ENCODE measurements at places on chromosomes 1 and 21.

DNA sequence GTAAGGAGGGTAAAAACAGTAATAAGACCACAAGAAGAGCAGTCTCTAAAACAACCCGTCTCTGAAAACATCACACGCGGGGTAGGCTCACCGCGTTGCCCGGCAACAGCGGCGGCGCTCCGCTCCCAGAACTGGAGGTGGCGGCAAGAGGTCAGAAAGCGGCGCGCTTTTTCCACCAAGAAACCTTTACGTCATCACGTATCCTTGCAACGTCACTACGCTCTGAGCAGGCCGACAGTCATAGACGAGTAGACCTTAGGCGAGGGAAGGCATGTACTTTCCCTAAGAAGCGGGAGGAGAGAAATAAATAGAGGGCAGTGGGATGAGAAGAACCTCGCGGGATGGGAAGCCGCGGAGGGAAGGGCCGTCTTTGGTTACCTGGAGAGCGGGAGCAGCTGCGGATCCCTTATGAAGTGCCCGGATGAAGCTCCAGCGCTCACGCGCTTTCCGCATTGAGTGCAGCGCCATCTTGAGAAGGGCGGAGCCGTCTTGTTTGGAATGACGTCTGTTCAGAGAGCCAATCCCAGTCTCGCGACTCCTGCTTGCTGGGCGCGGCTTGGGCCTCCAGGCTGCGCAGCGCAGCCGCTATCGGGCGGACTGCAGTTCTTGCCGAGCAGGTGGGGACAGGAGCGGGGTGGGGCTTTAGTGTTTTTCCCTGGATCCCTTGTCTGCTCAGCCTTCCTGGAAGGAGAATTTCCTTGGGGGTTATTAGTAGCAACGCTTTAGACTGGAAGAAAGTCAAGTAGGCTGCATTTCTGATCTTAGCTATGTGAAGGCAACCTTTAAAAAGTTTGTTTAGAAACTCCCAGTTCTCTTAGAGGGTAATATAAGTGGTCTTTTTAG lies at the start of gene WARS2:
WARS2 (minus strand) TSS at position 477 of the 843 bp plus-strand sequence; CDS start at position 468, 9 bp downstream.
- DNase-seq, result peak; percentile 80

- no peak for DNase-seq
Observed at GRCh38 chr1:4741876-4742423, 87.5 kb downstream of the AJAP1 start.

GRCh38 chr1:186188736-186189135 lies 186.3 kb downstream of the TPR start:
- no peak for DNase-seq

DNA sequence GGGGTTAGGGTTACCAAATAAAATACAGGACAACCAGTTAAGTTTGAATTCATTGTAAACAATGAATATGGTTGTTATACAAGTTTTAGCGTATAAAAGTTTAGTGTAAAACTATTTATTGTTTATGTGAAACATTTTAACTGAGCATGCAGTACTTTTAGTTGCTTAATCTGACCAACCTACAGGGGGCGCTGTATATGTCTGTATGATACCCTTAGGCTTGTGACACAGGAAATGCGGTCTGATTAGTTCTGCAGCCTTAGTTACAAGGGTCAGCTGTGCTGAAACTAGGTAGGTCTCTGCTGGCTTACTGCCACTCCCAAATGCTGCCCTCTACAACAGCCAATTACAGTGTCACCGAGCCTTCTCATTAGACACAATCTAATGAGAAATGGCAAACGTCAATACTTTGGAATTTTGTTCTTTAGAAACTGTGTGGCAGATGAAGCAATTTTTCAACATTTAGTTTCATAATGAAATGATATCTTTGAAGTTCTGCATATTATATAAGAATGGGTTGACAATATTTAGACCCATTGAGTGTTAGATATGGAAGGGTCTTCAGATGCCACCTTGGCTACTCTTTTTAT lies 56.2 kb downstream of the NTNG1 start:
- DNase-seq, result no peak

DNA sequence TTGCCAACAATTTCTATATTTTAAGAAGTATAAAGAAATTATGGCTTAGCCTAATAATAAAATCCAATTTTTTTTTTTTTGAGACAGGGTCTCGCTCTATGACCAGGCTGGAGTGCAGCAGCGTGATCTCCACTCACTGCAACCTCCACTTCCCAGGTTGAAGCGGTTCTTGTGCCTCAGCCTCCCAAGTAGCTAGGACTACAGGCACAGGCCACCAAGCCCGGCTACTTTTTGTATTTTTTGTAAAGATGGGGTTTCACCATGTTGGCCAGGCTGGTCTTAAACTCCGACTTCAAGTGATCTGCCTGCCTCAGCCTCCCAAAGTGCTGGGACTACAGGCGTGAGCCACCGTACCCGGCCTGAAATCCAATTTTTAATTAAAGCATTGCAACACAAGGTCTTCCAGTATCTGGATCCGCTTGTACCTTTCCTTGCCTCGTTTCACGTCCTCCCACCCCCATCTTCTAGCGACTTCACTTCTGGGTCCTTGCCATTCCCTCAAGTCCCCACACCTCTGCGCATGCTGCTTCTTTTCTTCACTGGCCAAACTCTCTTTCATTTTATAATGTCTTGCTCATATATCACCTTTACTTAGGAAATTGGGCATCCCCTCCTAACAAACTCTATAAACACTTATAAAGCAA lies 2.3 kb downstream of the FUBP1 start:
- no peak for DNase-seq

- no peak for DNase-seq
Observed at GRCh38 chr1:206757524-206758266, 12.9 kb upstream of the IL19 start.
